NCI-H1105 (cell line): ENCODE measurements at places on chromosomes 7 and 10.

GRCh38 chr7:37218956-37219355 lies 229.7 kb downstream of the ELMO1 start:
- no peak for DNase-seq

GRCh38 chr10:11231285-11231684 lies 213.6 kb downstream of the CELF2 start:
- no peak for DNase-seq

DNA sequence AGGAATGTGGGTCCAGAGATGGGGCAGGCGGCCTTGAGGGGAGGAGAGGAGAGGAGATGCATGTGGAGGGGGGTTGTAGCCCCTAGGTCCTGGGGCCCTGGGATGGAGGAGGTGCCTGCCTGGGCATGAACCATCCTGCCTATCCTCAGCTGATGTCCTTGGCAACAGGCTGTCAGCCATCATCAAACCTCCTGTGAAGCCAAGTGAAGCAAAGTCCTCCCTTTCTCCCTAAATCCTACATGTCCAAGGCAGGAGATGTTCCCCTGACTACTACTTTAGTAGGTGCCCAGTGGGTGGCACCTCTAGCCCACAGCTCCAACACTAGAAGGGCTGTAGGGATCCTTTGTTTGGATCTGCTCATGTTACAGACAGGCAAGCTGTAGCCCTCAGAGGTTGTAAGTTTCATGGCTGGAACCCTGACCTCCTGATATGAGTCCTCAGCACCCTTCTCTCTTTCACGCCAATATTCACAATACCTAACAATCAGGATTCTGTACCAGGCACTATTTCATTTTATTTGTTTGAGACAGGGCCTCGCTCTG lies 66.6 kb upstream of the SYPL1 start:
- DNase-seq, result no peak

DNA sequence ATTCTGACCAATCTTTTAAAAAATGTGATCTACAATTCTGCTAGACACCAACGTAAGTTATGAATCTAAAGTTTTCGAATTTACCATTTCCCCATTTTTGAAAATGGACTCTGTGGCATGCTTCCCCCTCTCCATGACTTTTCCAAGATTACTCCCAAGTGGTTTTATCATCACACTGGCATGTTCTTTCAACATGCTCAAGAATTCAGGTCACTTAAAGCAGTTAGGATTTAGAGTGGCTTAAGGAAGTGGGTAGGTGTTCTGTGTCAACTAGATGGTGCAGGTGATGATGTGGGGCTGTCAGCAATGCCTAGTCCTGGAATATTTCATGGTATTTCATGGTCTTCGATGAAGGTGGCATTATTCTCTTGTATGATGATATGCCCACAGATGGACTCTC lies 164.0 kb upstream of the ASAH2 start:
- DNase-seq, result no peak

DNA sequence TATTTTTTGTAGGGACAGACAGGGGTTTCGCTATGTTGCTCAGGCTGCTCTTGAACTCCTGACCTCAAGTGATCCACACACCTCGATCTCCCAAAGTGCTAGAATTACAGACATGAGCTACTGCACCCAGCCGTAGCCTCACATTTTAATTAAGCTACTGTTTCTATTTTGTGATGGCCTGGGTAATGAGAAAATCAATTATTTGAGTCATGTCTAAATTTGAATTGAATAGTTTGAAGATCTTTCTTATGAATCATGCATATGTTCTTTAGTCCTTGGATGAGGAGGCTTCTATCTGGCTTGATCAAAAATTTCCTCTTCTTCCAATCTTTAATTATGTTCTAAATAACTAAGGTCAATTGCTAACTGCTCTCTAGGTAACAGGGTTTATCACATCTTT lies 175.0 kb downstream of the REEP3 start:
- DNase-seq, result no peak

GRCh38 chr10:32253821-32254220 lies 93.1 kb downstream of the EPC1 start:
- no peak for DNase-seq

- no peak for DNase-seq
Observed at GRCh38 chr7:91266689-91267090, 2.5 kb downstream of the FZD1 start.

GRCh38 chr7:46206476-46207060 lies 285.5 kb upstream of the IGFBP3 start:
- no peak for DNase-seq

DNA sequence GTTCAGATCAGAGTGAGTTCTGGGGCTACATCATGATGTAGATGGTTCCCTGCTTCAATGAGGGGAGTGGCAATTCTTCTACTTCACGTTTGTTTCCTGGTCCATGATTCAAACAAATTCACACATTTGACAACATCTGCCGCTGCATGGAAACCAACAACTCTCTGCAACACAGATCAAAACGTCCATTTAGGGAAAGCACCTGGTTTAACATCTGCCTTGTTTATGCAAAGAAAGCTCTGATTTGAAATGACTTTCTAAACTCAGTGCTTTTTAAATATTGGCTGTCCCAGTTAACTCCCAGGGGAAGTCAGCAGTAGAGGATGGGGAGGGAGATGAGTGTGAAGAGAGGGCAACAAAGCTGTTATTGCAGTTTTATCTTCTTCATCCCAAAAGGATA lies 93.8 kb downstream of the GAD2 start:
- no peak for DNase-seq
